NB4 (cell line): ENCODE measurements at places on chromosomes 5 and 9.

DNA sequence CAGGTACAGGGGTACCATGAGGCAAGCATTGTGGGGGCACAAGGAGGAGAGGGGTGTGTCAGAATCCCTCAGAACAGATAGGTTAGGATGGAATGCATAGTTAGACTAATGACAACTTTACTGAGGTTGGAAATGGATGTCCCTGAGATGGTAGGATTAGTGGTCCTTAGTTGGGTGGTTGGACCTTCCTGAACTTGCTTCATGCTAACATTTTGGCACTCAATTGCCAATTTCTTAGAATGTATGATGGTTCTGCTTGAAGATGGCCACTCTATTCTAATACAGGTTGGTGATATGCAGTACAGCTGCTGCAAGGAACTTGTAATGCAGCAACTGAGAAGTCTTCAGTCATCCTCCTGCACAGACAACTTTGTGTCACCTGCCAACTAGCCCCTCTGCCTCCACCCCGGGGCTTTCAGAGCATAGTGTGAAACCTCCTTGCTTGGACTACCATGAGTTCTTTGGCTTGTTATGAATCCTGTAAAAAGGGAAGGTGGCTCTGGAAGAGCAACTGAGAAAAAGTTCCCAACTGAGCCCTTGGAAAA lies 5.4 kb downstream of the CCNI2 start:
- DNase-seq, result no peak

DNA sequence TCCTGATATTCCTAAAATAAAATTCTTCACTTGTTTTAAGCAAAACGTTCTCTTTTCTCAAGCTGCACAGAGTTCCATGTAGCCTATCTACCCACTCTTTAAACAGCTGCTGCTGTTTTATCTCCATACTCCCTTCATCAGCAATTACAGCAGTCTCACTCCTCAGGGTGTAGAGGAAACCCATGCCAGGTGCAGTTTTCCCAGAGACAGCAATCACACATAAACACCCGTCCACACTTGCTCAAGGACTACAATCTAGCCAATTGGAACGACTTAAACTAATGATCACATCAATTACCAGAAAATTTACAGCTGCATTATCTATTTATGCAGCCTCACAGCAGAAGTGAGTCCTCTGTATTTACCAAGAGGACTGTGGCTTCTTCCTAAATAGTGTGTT lies 141.7 kb downstream of the HTR1A start:
- DNase-seq, result no peak

- DNase-seq, result no peak
Observed at GRCh38 chr9:27329291-27329690, 32.3 kb upstream of the EQTN start.

- no peak for DNase-seq
Observed at GRCh38 chr5:157033071-157033583, 25.8 kb downstream of the HAVCR1 start.

DNA sequence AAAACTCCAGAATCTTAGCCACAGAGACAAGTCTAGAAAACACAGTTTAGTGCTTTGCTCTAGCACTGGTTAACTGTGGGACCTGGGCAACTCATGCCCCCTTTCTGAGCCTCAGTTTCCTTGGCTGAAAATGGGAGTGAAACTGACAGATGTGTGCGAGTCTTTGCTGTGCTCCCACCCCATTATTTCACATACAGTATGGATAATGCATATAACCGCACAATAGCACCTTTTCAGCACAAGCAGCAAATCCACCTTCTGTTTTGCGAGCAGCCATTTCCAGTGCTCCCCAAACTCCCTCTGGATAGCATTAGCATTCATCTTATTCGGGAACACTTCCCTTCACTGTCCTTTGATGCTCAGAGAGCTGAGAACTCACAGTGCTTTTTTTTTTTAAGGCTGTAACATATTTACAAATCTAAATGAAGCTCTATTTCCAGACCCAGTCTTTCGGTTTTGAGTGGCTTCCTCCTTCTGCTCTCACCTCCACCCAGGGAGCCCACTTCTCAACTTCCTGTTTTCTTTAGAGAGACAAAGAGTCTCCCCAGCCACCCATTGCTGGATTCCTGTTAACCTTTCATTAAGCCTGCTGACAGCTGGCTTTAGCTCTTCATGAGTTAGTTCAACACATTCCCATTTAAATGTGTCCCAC lies 49.2 kb downstream of the TIMD4 start:
- peak; percentile 48 for DNase-seq

GRCh38 chr5:13359344-13359743 lies 585.1 kb downstream of the DNAH5 start:
- no peak for DNase-seq

DNA sequence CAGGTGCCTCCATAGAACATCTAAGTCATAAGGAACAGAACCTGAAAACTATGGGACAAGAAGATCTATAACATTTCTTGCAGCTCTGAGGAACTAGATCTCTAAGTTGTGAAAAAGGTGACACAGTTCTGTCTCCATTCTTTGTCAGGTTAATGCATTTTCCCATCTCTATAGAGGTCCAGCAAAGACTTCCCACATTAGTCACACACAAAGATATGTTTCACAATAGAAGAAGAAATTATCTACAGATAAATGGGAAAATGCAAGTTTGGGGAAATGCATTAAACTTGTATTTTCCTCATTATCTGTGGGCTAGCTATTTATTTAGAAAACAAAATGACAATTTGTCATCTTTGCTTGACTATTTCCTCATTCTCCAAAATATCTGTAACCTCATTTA lies 458.6 kb upstream of the PAPPA start:
- DNase-seq, result no peak

GRCh38 chr5:77869116-77869798 lies 93.1 kb upstream of the TBCA start:
- DNase-seq, result no peak

GRCh38 chr5:31100047-31100575 lies 93.4 kb upstream of the CDH6 start:
- no peak for DNase-seq

DNA sequence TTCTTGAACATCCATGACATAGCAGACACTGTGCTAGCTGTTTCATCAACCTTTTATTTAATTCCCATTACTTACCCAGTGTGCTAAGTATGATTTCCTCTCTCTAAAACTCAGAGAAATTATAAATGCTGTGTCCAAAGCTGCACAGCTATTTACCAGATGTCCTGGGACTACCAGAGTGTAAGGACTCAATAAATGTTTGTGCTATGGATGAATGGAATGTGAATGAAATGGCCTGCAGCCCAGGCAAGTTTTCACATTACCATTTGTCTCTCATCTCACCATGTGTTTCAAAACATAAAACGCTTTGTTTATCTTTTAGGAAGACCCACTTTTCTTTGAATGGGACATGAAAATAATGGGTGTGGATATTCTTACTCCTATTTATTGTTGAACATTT lies 96.2 kb downstream of the ARHGEF28 start:
- no peak for DNase-seq

GRCh38 chr9:77911928-77912327 lies 119.7 kb downstream of the GNAQ start:
- DNase-seq, result no peak

- no peak for DNase-seq
Observed at GRCh38 chr9:136511670-136512592, 29.1 kb upstream of the SEC16A start.

- DNase-seq, result no peak
Observed at GRCh38 chr9:98652302-98652701, 56.4 kb downstream of the GABBR2 start.

GRCh38 chr5:137580030-137580429 lies 80.9 kb upstream of the SPOCK1 start:
- no peak for DNase-seq

DNA sequence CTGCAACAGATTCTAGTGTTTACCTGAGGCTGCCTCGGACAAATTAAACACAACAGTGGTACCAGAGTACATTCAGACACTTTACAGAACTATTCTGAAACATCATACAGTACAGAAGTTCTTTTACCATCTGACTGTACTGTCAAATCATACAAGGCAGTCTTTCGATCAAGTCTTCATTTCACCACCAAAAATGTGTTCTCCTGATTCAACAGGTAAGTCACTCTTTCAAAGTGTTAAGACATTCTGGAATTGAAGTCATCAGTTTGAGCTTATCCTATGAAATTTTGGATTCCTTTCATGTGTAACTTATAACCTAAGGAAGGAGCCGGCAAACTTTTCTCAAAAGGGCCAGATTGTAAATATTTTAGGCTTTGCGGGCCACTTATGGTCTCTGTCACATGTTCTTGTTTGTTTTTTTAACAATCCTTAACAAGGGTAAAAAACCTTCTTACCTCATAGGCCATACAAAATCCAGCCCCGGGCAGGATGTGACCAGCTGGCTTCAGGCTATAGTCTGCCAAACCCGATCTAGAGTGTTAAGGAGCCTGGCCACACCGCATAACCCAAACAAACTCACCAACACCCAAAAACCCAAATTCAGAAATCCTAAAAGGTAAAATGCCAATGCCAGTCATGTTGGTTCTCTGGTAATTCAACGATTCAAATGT lies 151.6 kb downstream of the DENND1A start:
- no peak for DNase-seq

DNA sequence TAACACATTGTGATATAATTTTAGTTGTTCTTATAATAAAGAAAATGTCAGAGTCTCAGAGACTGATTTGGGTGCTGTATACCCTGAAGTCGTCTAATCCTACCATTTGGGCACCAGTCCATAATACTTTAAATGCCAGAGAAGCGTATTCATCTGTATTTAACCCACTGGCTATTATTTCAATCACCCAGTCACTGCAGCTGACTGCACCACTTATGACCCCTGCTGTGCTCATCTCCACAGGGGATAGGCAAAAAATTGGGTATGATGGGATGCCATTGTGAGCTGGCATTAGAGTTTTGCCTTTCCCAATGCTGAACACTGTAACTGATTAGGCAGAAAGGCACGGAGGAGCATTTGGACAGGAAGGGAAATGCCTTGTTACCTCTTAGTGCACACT lies 599.7 kb downstream of the CAAP1 start:
- no peak for DNase-seq

- no peak for DNase-seq
Observed at GRCh38 chr9:71662082-71662481, 106.2 kb downstream of the CEMIP2 start.

DNA sequence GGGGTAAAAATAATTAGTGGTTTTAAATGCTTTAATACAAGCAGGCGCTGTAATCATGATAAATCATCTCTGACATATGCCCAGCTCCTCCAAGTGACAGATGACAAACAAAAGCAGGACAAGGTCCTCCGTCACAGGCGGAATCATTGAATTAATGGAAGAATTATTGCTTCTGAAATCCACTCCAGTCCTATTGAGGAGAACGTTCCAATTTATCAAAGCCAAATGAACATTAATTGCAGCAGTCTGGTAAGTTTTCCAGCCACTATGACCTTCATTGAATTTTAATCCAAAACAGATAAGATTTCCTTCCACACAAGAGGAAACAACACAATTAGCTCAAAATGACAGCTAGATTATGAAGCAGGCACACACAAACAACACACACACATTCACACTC lies 136.8 kb downstream of the ASTN2 start:
- no peak for DNase-seq

DNA sequence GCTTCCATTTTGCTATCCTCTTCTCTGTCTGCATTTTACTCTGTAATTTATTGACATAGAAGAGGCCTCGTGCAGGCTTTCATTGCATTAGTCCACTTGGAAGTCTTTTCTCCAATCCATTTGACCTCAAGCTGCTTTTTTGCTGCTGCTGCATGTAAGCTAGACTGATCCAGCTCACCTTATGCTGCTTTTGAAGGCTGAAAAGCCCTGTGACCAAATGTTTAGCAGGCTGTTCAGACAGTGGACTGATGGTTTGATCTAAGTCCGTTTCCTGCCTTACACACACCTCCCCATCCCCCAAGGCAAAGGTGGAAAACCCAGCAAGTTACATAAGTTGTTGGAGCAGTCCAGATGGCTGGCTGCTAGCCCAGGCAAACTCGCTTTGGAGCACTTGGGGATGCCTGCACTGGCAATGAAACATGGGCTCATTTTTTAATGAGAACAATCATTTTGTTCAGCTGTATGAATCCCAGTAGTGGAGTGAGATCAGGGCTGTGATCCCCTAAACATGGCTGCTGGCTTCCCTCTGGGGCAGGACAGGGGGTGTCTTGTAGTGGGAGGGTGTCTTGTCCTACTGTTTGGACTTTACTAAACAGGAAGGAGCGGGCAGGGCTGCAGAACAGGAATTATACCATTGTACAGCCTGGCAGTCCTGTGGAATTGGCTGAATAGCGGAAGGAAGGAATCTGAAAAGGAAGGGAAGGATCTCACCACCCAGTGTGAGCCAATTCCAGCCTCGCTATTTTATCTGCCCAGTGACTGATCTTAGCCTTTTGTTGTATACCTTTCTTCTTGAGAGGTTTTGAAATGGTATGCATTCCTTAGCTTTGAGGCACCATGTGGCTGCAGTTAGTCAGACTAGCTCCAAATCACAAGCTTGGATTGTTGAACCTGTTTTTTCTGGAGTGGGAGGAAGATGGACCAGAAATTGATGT lies 212.0 kb downstream of the ARHGAP26 start:
- DNase-seq, result no peak

DNA sequence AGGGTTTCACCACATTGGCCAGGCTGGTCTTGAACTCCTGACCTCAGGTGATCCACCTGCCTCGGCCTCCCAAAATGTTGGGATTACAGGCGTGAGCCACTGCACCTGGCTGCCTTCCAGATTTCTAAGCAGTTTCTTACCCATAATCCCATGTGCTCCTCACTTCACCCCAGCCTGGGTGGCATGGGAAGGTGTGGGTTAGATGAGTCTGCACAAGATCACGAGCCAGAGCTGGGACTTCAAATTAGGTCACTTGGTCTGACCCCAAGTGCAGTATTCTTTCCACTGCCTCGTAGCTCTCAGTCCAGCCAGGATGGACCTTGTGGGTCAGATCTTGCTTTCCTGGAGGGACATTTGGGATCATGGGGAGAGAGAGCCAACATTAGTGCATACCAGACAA lies 37.5 kb upstream of the STRBP start:
- DNase-seq, result no peak

- peak; percentile 32 for DNase-seq
Observed at GRCh38 chr5:169808118-169808581, 171.1 kb downstream of the DOCK2 start.

DNA sequence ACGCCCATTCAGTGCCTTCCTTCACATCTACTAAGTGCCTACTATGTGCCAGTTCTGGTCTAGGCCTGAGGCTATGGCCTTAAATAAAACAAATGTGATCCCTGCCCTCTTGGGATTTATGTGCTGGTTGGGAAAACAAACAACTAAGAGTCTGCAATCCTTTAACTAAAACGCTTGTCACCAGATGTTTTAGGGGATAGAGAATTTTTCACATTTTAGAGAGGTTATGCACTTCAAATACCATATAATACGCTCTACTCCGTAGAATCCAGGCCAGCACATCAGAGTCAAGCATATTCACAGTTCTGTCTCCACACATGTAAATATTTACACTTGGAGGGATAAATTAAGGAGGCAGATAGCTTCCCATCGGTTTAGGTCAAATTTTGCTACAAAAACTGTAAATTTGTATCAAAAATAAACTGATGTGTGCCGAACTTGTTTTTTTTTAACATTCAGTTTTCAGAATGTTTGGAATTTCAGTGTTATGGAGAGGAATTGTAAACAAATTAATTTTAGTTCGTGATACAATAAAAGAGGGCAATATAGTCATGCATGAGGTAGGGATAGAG lies 22.0 kb upstream of the ADRA1B start:
- no peak for DNase-seq

GRCh38 chr5:45677524-45677923 lies 18.7 kb downstream of the HCN1 start:
- DNase-seq, result no peak

- DNase-seq, result no peak
Observed at GRCh38 chr9:87093777-87094176, 146.5 kb upstream of the GAS1 start.

GRCh38 chr9:107760469-107761242 lies 271.1 kb upstream of the KLF4 start:
- DNase-seq, result peak; percentile 86
